ENCODE measurements at places on chromosomes 11 and 22. TPM values are rescaled to one million over a fixed set of nuclear protein-coding genes. Genes with fewer than 3 reads are reported as not detected.

DNA sequence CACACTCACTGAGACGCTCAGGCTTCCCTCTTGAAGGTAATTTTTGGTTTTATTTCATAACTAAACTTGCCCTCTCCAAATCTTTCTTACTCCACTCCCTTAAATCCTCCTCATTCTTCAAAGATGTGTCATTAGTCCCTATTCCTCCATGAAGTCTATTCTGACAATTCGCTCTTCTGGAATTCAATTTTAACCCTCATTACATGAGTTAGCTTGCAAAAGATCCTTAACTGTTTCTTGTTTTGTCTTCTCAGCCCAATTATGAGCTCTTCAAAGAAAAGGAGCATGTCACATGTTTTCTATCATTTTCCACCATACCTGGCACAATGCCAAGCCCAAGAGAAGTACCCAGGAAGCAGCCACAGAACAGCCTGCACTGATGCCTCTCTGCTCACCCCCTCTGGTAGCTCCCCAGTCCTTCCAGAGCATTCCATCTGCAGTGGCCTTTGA is 13.0 kb downstream of the GALNT18 start:
- no peak for DNase-seq

- DNase-seq, result no peak
These were observed 1002.3 kb upstream of the TENM4 start for GRCh38 chr11:80443177-80443576.

DNA sequence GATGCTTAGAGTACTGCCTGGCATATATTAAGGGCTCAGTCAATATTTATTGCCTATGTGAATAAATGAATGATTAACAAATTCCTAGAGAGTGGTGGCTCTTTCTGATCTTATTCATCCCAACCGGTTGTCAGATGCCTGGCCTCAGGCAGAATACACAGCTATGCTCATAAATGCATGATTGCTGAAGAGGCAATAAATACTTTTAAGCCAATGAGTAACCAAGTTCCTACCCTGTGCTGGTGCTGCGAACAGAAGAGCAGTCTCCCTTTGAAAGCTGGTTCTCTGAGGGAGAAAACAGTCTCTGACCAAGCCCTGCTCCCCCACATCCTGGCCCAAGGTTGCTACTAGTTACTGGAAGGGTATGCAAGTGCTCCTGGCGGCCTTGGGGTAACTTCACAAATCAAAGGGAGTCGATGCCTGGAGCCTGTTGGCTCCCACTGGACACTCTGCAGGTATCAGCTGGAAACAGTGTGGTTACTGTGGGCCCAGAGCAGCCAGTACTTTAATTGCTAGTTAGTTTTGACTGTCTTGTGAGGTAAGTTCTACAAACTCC is 2.8 kb downstream of the USH1C start:
- no peak for DNase-seq

DNA sequence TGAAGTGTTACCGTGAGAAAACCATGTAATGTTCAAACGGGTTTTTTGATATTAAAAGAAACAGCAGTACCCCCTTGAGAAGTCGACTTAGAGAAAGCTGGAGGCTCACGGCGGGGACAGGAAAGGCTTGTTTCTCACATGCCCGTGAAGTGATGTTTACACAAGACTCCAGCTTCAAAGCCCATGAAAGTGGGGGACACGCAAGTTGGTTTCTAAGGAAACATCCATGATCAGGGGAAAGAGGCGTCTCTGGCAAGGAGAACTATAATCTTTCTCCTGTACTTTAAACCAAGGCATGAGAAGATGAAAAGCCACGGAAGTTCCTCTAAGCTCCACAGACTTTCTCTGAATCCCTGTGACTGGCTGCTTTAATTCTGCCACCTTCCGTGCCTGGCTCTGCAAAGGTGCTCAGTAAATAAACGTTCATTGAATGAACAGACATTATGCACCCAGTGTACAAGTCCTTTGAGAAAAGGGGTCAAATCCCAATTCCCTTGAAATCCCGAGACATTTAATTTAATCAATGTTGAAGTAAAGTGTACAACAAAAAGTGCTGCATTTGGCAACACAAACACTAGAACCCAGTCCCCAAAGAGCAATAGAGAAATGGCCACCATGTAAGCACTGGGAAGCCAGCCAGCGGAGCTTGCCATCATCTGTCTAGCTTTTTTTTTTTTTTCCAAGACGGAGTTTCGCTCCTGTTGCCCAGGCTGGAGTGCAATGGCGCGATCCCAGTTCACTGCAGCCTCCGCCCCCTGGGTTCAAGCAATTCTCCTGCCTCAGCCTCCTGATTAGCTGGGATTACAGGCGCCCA is 58.7 kb downstream of the AHNAK start:
- DNase-seq, result no peak

DNA sequence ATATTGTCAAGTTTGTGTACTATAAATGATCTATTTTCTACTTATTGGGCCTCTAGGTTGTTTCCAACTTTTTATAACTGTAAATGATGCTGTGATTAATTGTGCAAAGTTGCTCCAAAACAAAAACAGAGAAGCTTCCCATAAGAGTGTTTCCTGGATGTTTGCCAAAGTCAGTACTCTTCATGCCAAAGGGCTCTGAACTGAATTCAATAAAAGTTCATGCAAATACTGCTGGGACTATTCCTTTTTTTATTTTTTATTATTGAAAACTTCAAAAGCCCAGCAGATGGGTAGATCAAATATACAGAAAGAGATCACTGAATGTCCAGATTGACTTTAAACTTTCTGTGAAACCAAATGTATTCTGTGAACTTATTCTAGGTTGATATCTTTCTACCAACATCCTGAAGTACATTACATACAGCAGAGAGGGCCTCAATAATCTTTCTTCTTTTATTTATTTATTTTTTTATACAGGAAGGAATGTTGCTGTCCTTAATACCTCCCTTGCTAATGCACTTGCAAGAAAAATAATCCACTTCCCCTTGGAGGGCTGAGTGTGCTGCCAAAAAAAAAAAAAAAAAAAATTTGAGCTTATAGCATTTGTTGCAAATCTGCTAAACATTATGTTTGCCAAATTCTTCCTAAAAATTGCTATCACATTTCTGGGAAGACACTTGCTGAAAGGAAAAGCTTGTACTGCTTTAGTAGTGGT is 53.0 kb downstream of the CTSC start:
- DNase-seq, result no peak

DNA sequence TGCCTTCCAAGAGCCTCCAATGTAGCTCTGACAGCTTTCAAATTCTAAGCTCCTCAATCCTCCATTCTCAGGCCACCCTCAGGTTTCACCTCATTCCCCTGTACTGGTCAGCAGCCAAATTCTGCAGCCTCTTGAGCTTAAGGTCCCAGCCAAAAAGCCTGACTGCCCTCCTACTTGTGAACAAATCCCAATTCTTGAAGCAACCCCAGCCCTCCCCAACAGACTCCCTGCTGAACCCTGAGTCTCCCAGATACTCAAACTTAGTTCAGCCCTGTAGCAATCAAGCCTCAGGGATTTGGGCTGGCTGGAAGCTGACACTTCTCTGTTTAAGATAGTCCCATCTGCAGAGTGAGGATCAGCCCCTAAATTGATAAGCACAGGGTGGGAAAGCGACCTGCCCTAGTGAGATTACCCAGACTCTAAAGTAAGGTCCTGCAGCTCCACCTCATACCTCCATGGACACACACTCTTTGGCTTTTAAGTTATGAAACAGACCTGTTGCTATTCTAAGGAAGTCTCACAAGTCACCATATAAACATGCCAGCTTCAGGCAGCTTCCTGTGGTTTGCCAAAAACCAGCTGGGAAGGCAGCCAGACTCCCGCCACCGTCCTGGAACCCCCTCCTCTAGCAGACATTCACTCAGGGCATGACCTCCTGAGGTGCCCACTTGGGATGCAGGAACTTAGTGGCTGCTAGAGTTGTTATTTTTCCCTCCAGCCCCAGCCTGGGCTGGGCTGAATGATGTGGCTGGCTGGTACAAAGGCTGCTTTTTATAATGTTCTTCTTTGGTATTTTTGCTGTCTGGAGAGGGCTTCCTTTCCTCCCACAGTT is 82.5 kb upstream of the PICALM start:
- no peak for DNase-seq

DNA sequence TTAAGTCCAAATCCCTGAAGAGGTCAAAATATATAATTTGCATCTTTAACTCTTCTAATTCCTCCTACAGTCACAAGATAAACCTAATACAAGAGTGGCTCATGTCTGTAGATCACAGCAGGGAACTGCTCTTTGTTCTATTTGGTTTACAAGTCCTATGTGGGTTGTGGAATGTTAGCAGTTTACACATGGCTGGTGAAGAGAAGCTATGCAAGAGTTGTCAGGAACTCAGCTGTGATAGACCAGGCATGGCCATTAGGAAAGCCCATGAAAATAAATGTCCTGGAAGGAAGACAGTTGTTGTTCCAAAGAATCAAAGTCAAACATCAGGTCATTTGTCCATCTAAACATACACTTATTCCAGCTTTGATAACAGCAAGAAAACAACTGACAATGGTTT is 312.4 kb upstream of the PITPNB start:
- DNase-seq, result no peak

DNA sequence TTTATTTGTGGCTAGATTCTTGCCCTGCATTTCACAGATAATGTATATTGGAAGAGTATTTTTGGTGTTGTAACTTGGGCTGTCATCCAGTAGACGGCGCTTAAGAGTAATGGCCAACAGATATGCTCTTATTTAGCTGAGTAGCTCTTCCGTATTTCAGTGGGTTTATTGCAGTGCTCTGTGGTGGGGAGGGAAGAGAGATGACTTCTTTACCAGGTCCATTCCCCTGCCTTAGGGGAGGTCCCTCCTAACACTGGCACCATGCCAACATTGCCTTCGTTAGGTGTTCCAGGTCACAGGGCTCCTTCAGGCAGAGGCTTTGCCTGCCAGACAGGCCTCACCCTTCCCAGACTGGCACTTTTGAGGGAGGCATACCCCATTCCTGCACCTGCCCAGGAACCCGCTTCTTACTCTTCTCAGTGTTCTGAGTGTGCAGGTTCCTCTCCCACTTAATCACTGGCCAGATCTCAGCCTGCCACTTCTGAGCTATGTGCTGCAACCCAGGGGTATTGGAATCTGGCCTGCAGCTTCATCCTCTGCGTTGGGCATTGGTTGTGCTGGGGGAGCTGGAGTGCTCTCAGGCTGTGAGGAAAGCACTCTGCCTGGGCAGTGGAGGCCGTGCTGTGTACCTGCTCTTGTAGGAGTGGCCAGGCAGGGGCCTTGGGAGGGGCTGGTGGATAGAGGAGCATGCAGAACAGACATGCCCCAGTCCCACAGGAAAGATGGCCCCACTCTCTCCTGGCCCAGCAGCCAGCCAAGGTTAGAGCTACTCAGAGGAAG is 29.4 kb upstream of the SLN start:
- DNase-seq, result no peak

The HBG1 gene
- total RNA-seq, result not detected

Measured in breast epithelium (tissue), 4 donors.